ENCODE measurements at places on chromosomes 12 and 14.

DNA sequence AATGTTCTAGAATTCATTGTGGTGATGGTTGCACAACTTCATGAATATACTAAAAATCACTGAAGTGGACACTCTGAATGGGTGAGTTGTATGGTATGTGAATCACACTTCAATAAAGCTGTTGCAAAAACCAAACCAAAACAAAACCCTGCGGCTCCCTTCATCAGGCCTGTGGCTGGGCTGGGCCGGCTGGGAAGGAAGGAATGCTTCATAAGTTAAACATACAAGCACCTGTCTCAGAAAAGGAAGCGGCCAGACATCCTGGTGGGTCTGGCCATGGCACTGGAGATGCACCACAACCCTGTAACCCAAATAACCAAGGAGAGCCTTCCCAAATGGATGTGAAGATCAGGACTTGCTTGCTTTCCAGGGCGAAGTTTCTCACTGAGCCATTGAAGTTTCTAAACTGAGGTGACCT lies 34.9 kb downstream of the TTC7B start:
- no peak overlapping the region for H3K27ac ChIP-seq
- no peak for DNase-seq
- no peaks in the 10 kb centered on the region for H3K4me1 ChIP-seq
- no peaks in the 10 kb centered on the region for H3K27me3 ChIP-seq

- DNase-seq, result no peak
- no peaks in the 10 kb centered on the region for H3K4me1 ChIP-seq
- H3K27ac ChIP-seq, result no peak overlapping the region
- H3K4me3 ChIP-seq, result no peak overlapping the region
- no peaks in the 10 kb centered on the region for H3K36me3 ChIP-seq
Measured at GRCh38 chr12:12521044-12521485, 41.6 kb downstream of the DUSP16 start.

GRCh38 chr12:22709292-22709691 lies 84.3 kb downstream of the ETNK1 start:
- no peaks in the 10 kb centered on the region for H3K27me3 ChIP-seq
- H3K4me1 ChIP-seq, result no peaks in the 10 kb centered on the region
- H3K4me3 ChIP-seq, result no peak overlapping the region
- DNase-seq, result peak; percentile 15
- no peaks in the 10 kb centered on the region for H3K36me3 ChIP-seq

DNA sequence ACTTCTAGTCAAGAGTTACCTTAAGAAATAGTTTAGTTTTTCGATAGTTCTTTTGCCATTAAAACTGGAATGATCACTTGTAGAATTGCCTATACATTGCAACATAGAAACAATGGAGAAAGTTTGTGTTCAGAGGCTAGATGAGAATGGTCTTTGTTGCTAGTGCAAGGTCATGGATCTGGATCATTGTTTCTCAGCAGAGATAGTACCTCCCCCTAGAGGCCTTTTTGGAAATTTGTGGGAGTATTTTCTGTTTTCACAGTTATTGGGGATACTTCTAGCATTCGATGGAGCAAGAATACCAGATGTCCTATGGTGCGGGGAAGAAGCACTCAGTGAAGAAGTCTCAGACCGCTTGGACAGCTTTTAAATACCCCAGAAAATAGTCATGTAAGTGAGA lies 138.8 kb upstream of the HMGA2 start:
- no peaks in the 10 kb centered on the region for H3K36me3 ChIP-seq
- H3K27me3 ChIP-seq, result 0 out of 2 replicates have a peak, but pooled peaks cover 3% of the 10 kb centered on the region
- DNase-seq, result no peak
- no peak overlapping the region for H3K4me3 ChIP-seq

GRCh38 chr14:101406921-101407320 lies 154.4 kb upstream of the DIO3 start:
- no peak for DNase-seq
- no peak overlapping the region for H3K27ac ChIP-seq
- H3K4me3 ChIP-seq, result no peak overlapping the region
- H3K36me3 ChIP-seq, result no peaks in the 10 kb centered on the region
- no peaks in the 10 kb centered on the region for H3K4me1 ChIP-seq

DNA sequence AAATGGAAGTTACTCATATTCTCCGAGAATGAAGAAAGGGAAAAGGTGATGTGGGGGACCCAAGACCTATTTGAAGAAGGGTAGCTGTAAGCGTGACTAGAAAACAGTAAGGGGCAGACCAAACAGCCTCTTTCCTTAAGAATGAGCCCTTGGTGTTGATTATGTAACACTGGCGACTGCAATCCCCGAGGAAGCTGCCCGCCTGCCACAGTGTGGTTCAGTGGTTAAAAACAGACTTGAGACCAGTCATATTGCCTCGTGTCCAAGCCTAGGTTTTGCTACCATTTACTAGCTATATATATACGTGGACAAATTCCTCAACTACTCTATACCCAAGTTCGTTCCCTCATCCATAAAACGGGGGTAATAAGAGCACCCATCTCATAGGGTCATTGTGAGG lies 49.1 kb downstream of the SSPN start:
- no peaks in the 10 kb centered on the region for H3K36me3 ChIP-seq
- H3K4me3 ChIP-seq, result no peak overlapping the region
- H3K27me3 ChIP-seq, result no peaks in the 10 kb centered on the region

GRCh38 chr14:101876555-101876938 lies 87.8 kb upstream of the DYNC1H1 start:
- peaks cover 49% of the 10 kb centered on the region for H3K4me1 ChIP-seq
- peak; percentile 75 for DNase-seq
- H3K36me3 ChIP-seq, result peaks cover 5% of the 10 kb centered on the region
- H3K27ac ChIP-seq, result peak overlapping the region; percentile 92
- H3K4me3 ChIP-seq, result peak overlapping the region; percentile 33

- no peak overlapping the region for H3K4me3 ChIP-seq
- no peak for DNase-seq
- no peaks in the 10 kb centered on the region for H3K27me3 ChIP-seq
- H3K27ac ChIP-seq, result no peak overlapping the region
Measured at GRCh38 chr12:22256041-22256441, 78.5 kb downstream of the ST8SIA1 start.

GRCh38 chr14:39877577-39878190 lies 445.5 kb upstream of the FBXO33 start:
- no peak overlapping the region for H3K4me3 ChIP-seq
- peaks cover 3% of the 10 kb centered on the region for H3K4me1 ChIP-seq
- no peaks in the 10 kb centered on the region for H3K27me3 ChIP-seq
- no peak for DNase-seq
- no peak overlapping the region for H3K27ac ChIP-seq
- H3K36me3 ChIP-seq, result no peaks in the 10 kb centered on the region

GRCh38 chr12:130546494-130546893 lies 169.6 kb downstream of the RIMBP2 start:
- H3K4me1 ChIP-seq, result no peaks in the 10 kb centered on the region
- no peak overlapping the region for H3K27ac ChIP-seq
- no peaks in the 10 kb centered on the region for H3K27me3 ChIP-seq
- no peak overlapping the region for H3K4me3 ChIP-seq
- H3K36me3 ChIP-seq, result no peaks in the 10 kb centered on the region

- no peaks in the 10 kb centered on the region for H3K36me3 ChIP-seq
- no peak for DNase-seq
- no peak overlapping the region for H3K4me3 ChIP-seq
- no peaks in the 10 kb centered on the region for H3K27me3 ChIP-seq
- H3K27ac ChIP-seq, result no peak overlapping the region
- H3K4me1 ChIP-seq, result no peaks in the 10 kb centered on the region
Measured at GRCh38 chr12:97886511-97887176, 424.0 kb downstream of the RMST start.
